ENCODE measurements at places on chromosomes 6 and 20. TPM values are rescaled to one million over a fixed set of nuclear protein-coding genes. Genes with fewer than 3 reads are reported as not detected.

DNA sequence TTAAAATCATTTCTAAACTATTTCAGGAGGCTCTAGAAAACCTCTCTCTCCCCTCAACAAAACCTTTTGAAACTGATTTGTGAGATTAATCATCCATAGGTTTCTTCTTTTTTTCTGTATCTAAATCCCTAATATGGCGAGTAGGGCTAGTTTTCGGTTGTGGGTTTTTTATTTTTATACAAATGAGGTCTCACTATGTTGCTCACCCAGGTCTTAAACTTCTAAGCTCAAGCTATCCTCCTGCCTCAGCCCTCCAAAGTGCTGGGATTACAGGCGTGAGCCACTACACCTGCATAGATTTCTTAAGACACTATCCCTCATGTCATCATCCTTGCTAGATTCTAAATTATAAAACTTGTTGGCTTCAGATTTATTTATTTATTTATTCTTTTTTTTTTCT, 43.9 kb downstream of the ORC3 start:
- DNase-seq = no peak

GRCh38 chr6:45112711-45113110, 215.4 kb upstream of the RUNX2 start:
- no peak for DNase-seq

TMEM200A gene
- total RNA-seq = 10.3 TPM

DNA sequence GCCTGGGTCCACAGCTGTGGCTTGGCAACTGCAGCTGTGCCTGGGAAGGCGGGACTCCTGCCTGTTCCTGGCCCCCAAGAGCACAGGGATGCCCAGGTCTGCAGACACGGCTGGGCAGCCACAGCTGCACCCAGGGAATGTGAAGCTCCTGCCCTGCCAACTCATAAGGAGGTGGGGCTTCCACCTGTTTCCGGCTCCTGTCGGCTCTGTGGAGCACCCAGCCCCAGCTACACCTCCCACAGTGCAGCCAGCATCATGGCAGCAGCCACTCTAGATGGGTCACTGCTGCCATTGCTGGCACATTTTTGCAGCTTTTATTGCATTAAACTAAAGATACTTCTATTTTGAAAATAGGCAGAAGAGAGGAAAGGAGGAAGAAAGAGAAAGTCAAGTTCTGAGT, 207.9 kb downstream of the SAMD5 start:
- no peak for DNase-seq

RIMS1 gene
- 23.0 TPM for total RNA-seq

DNA sequence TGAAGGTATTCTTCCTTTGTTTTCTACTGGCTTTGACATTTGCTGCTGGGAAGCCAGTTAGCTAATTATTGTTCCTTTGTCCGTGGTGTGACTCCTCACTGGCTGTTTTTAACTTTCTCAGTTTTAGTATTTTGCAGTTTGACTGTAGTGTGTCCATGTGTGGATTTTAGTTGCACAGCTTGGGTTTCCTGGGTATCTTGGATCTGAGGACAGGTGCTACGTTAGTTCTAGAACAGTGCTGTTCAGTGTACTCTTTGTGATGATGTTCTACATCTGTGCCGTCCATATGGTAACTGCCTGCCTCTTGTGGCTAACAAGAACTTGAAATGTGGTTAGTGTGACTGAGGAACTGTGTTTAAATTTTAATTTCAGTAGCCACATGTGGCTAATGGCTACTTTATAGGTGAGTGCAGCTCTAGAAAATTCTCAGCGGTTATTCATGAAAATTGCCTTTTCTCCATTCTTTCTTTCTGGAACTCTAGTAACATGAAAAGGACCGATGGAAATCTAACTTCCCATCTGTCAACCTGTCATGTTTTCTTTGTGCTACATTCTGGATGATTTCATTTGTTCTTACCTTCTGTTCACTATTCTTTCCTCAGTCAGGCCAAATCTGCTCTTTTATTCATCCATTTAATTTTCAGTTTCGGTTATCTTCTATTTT, 7.4 kb downstream of the SNX9 start:
- DNase-seq = no peak

GRCh38 chr6:137043710-137044365, 927 bp downstream of the IL20RA start:
- DNase-seq = no peak

DNA sequence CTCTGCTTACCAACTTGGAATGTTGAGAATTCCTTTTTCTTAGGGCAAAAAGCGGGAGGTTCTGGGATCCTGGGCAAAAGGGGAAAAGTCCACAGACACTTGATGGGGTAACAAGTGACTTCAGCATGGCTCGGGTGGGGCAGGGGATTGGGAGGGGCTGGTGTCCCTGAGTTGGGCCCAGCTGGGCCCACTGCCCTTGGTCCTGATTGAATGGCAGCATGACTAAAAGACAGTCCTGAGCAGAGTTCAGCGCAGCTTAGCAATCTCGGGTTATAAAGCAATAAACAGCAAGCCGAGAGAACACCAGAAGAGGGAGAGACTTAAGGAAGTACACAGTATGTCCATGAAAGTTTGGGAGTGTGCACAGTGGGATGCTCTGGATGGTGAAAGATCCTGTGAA, 5.6 kb downstream of the PPP2R5D start:
- no peak for DNase-seq

DNA sequence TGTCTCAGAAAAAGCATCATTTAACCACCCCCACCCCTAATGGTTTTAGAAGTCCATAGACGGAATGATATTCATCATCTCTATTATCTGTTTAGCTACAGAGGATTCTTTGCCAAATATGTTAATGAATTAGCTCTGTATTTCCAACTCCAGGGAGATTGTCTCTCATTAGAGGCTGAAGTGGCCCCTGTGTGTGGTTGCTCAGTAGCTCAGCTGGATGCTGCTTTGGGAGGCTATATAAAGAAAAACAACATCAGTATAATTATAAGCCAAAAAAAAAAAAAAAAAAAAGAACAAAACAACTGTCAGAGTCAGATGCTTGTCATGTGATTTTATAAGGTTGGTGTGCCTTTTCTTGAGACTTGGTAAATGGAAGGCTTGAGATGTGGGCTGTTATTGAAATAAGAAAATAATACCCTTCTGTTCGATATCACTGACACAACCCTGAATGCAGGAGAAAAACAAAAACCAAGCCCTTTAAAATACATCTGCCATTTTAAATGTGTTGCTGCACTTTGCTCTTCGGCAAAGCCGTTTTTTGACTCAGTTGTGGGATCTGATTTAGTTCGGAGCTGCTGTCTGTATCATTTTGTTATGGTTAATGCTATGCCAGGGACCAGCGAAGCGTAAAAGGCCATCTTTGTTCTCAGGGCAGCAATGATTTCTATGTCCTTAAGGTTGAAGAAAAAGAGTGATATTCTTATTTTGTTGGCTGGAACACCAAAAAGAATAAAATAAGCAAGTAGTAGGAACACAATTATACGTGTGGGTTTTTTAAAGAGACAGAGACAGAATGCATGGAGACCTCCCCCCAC, 422.6 kb downstream of the QKI start:
- DNase-seq = no peak

GRCh38 chr6:66717801-66718200, 1010.8 kb upstream of the EYS start:
- no peak for DNase-seq

Data from posterior vena cava (tissue), 2 donors.